ENCODE measurements at places on chromosomes 7 and 10.

GRCh38 chr10:89785095-89785494 lies 83.7 kb downstream of the KIF20B start:
- DNase-seq: no peak

- no peak for DNase-seq
These were observed 35.5 kb upstream of the C1GALT1 start for GRCh38 chr7:7146837-7147236.

DNA sequence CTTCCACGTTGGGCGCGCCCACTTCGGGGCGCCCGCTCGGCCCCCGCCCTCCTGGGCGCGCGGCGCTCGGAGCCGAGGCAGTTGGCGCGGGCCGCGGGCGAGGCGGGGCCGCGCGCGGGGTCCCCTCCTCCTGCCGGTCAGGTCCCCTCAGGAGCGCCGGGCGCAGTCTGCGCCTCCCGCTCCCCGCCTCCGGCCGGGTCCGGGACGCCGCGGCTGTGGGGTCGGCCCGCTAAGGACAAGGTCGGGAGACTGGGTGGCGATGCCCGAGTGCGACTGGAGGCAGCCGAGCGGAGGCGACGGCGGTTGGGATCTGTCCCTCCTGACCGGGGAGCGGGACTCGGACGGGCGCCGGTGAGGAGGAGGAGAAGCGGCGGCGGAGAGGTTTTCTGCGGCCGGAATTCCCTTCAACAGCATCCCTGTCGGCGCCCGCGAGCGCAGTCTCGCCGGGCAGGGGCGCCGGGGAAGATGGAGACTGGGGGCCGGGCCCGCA lies at the start of gene ATRNL1:
Gene ATRNL1, plus strand, starts transcription at position 80 of the 490 bp plus-strand sequence. Its CDS starts 386 bp downstream, at position 466.
- DNase-seq: peak; percentile 1

DNA sequence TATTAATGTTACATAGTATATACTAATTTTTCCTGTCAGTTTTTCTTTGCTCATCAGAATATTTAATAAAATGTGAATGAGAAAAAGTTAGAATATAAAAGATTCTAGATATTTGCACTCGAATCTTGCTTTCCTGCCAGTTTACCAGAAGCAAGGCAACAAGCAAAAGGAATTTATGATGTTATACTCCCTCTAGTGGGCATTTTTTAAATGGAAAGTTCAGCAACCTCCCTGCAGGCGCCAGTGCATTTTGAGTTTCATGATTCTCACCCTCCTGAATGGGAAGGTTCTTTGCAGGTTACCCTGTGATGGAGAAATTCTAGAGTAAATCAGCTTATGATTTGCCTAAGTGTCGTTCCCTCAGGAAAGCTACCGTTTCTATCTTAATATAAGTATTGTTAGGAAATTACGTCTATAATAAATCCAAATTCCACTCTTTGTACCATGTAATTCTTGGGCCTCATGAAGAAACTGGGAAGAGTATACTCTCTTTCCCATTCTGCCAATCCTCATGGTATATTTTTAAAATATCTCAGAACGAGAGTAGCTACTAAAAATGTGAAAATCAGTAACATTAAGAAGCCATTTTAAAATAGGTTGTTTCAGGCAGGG lies 350.0 kb downstream of the CRPPA start:
- DNase-seq: peak; percentile 82

- no peak for DNase-seq
These were observed 10.8 kb upstream of the GALNT11 start for GRCh38 chr7:152014722-152015121.

DNA sequence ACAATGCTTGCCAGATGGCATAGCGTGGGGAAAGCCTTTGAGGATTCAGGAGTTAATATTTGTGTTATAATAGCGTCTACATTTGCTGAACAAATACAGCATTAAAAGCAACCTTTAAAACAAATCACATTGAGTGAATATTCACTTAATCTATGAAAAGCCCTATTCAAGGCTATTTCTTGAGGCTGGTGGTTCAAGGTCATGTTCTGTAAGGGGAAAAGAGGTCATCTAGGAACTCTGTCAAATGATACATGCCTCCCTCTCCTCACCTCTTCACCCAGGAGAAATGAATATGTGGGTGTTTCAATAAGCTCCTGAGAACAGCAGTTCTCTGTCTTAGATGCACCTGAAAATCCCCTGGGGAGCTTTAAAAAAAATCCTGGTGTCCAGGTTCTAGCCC lies 303.0 kb downstream of the ELMO1 start:
- no peak for DNase-seq

- peak; percentile 51 for DNase-seq
These were observed 866 bp downstream of the CNOT4 start for GRCh38 chr7:135508883-135509588.

GRCh38 chr7:105734233-105734632 lies 142.2 kb downstream of the ATXN7L1 start:
- no peak for DNase-seq

- DNase-seq: no peak
These were observed 60.0 kb downstream of the EVX1 start for GRCh38 chr7:27302590-27302989.

DNA sequence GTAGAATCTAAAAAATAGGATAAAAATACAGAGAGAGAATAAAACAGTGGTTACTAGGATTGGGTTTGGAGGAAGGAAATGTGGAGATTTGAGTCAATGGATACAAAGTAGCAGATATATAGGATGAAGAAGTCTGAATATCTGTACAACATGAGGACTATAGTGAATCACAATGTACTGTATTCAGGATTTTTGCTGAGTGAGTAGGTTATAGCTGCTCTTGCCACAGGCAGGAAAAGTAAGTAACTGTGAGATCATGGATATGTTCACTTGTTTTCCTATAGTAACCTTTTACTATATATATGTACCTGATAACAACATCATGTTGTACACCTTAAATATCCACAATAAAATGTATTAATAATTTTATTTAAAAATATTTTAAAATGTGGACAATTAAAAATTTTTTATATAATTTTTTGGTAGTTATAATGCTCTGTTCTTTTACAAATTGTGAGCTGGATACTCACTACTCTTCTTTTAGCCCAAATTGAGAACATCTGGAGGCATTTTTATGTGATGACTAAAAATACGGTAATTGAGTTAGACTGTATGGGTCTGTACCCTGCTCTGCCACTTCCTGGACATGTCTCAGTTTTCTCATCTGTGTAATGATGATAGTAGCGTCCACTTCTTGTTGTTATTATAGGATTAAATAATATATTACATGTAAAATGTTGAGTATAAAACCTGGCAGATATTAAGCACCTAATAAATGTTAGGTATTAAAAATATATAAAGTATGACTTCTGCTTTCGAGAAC lies 439.1 kb downstream of the AUTS2 start:
- DNase-seq: no peak

GRCh38 chr7:78427209-78427608 lies 628.6 kb downstream of the PHTF2 start:
- DNase-seq: no peak

Measured in suppressor macrophage treated with lipopolysaccharide for 4 hours (primary cell).